ENCODE measurements at places on chromosomes 7 and 10.

GRCh38 chr7:95047291-95047690 lies 139.9 kb downstream of the PPP1R9A start:
- no peak for DNase-seq

DNA sequence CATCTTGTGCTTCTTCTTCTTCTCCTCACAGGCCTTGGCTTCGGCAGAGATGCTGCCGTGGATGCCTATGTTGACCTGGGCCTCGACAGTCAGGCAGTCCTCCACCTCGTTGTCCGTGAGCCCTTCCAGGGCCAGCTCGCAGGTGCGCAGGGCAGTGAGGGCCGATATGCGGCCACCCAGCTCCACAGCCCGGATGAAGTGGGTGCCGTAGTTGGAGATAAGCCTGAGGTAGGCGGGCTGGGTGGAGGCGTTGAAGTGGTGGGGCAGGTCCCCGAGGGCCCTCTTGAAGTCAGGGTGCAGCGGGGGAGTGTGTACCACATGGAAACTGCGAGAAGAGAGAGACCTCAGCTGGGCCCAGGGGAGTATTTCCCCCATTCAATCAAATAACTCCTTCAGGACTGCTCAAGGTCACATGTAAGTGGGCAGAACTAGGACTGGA lies 3.7 kb downstream of the PRF1 start:
- no peak for DNase-seq

- no peak for DNase-seq
These were observed 60.5 kb downstream of the SUFU start for GRCh38 chr10:102564209-102564834.

DNA sequence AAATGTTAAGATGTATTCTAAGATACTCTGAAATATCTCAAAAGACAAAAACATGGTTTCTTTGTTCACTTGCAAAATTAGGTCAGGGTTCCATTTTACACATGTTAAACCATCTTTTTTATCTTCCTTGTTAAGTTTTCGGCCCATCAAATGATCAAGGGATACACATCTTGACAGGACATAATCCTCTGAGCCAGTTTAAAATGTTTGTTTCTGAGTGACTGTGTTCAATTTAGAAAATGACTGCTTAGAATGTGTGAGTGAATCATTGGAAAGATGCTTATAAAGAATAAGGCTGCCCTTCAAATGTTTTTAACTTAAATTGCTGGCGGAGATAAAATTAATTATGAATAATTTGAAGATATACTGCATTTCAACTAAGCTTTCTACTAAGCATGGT lies 95.9 kb upstream of the SLC26A5 start:
- no peak for DNase-seq

- DNase-seq = no peak
These were observed 108.9 kb upstream of the MEOX2 start for GRCh38 chr7:15795393-15795792.

DNA sequence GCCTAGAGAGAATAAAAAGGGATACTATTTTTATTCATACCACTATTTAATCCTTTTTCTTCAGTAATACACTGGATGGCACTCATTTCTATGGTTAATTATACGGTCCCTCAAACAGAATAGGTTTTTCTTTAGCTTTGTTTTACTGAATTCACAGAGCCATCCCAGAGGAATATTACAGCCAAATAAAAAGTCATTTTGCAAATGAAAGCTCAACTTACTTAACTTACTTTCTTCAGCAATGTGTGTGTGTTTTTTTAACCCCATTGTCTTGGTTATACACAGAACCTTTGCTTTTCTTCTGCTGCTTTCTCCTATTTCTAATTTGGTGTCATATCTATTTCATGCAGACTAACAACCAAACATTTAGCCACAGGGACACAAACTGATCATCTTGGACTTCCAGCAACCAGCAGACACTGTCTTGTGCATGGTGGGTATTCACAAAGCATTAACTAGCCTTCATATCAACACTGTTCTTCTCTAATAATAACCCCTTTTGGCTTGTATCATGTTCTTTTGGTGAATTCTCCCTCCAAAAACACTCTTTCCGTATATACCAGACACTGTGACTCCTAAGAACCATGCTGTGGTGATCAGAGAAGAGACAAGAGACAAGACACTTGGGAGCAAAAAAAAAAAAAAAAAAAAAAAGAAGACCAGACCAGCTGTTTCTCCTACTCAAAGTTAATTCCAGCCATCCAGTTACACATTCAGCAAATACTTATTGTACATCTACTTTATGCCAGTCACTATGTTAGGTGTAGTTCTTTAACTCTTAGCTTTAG lies 40.4 kb downstream of the PIP4K2A start:
- DNase-seq = no peak

DNA sequence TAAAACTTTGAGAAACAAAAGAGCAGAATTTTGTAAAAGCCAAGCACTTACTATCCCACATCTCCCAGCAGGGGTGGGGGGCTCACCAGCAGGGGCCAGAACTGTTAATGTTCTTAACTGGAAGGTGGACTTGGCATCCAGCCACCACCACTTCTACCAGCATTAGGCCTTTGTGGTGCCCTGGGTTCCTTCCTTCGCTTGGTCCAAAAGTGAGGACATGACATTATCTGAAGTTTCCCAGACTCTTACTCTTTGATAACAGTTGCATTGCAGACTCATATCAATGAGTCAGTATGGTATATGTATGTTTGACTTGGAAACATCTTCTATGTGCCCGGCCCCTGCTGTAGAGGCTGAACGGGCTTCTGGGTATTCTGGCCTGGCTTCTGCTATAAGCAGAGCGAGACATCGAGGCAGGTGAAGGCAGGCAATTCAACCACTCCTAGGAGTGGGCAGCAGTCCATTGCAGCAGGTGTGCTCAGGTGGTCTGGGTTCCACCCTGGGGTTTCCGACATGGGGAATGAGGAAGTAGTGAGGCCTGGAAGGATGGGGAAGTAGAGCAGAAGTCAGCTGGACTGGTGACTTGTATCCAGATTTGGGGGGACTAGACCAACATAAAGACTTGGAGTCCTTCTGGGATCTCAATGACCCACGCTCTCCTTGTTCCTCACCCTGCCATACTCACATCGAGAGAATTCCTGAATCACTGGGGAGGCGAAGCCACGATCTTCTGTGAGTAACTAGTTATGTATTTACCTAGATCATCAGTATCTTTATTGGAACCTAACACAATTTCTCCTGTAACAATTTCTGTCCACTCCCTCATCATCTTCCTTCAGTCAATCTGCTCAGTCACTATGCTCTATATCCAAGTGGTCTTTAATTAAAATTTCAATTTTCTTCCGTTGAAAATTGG lies 4.1 kb downstream of the ZNF777 start:
- DNase-seq = peak; percentile 59
